Karpas-422 (cell line): ENCODE measurements at places on chromosomes 11 and 22. TPM values are rescaled to one million over a fixed set of nuclear protein-coding genes. Genes with fewer than 3 reads are reported as not detected.

Gene OR8G5
- not detected in 2 replicates for total RNA-seq

Gene CHST1
- 0.25 TPM in 1 of 2 replicates, not detected in the other for total RNA-seq

DNA sequence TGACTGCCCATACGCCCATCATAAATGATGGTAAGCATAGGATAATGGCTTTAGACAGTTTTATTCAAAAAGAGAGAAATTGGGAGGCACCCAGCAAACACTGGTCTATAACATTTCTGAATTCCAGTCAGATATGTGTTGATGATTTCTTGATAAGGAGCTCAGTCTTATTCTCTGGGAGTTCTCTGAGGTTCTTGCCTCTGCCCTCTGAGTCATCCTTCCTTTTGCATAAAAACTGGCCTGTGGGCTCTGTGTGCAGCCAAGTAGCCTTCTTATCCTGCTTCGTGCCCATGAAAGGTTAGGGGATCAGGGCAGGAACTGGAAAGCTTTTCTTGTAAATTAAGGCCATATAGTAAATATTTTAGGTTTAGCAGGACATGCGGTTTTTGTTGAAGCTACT is 48.9 kb downstream of the FAR1 start:
- DNase-seq, result no peak
- no peaks in the 10 kb centered on the region for H3K27me3 ChIP-seq
- peaks cover 55% of the 10 kb centered on the region for H3K36me3 ChIP-seq
- no peak overlapping the region for H3K4me3 ChIP-seq
- H3K27ac ChIP-seq, result no peak overlapping the region
- H3K4me1 ChIP-seq, result no peaks in the 10 kb centered on the region

GRCh38 chr11:567629-568292 is 7.0 kb downstream of the RASSF7 start:
- H3K4me1 ChIP-seq, result peaks cover 16% of the 10 kb centered on the region
- H3K27ac ChIP-seq, result no peak overlapping the region; the same call in 1 of the 2 replicates
- DNase-seq, result no peak
- peak overlapping the region; percentile 68 for H3K4me3 ChIP-seq
